ENCODE measurements at places on chromosomes 7 and 10.
A peak's percentile ranks its signal among the peaks of the same experiment; 100 is the strongest.

DNA sequence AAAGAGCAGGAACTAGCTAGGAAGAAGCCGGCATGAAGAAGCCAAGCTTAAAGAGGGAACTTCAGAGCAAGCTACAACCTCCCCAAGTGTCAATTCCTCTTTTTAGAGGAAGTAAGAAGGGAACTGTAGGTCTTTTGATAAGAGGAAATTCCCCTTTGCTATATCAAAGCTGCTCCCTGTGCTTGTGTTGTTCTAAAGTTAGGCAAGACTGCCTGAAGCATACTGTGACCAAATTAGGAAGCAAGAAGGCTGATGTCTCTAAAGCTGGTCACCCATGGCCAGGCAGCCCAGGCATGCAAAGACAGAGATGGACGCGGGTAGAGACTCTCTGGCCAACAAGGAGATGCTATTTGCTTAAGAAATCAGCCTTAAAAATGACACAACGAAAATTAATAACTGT lies 87.9 kb downstream of the RNF216 start:
- DNase-seq = no peak

DNA sequence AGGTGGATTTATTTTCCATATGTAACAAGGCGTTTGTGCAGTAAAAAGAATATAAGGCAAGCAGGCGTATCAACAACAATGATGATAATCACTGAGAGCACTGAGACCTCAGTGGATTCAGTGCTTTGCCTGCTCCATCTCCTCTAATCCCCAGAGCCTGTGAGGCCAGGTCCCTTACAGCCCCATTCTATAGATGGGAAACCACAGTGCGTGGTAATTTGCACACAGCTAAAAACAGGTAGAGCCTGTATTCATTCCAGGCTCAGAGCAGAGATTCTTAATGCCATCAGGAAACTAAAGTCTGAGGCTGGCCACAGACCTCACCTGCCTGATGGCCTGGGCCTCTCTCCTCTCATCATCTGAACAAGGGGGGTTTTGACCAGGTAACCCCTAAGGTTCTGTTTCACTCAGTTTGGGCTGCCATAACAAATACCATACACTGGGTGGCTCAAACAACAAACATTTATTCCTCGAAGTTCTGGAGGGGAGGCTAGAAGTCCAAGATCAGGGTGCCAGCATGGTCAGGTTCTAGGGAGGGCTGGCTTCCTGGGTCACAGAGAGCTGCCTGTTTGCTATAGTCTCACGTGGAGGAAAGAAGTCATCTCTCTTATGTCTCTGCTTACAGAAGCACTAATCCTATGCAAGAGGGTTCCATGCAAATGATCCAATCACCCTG lies 10.3 kb upstream of the RASSF4 start:
- no peak for DNase-seq

DNA sequence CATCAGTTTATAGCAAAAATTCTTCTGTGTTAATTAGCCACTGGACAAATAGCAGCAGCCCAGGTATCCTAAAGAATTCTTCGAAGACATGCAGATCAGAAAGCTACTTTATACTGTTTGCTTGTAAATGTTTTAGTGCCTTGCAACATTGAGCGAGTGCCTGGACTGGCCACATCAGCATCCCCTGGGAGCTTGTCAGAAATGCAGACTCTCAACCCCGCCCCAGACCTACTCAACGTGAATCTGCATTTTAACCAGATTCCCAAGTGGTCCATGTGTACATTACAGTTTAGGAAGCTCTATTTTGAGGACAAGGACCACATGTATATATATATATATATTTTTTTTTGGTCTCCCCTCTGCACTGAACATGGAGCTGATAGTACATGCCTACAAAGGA lies 18.5 kb upstream of the PLEKHS1 start:
- DNase-seq = no peak

DNA sequence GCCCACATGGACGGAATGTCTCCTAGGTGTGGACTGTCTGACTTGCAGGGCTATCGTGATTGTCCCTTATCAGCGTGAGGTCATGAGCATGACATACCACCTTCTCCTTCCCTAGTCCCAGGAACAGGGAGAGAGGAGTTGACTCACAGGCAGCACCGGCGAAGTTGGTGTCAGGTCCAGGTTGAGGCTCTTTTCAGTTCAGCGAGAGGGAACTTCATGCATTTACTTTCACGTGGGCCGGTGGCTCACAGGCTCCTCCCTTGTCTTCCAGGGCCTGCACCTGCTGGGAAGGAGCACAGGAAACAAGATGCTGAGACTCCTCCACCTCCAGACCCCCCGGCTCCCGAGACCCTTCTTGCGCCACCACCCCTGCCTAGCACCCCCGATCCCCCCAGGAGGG lies 46.1 kb downstream of the PROSER2 start:
- DNase-seq = no peak

DNA sequence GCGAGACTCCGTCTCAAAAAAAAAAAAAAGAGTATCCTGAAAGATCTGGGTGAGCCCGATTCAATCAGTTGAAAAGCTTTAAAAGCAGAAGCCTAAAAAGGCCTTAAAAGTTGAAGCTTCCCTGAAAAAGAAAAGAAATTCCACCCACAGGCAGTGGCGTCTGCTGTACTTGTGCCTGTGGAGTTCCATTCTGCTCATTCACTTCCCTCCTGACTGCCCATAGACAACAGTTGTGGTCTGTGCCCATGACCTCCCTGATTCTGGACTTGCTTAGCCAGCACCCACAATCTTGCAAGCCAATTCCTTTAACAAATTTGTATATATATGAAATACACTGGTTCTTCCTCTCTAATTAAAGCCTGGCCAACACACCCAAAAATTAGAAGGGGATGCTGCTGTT lies 141.7 kb downstream of the DLG5 start:
- DNase-seq = peak; percentile 75

DNA sequence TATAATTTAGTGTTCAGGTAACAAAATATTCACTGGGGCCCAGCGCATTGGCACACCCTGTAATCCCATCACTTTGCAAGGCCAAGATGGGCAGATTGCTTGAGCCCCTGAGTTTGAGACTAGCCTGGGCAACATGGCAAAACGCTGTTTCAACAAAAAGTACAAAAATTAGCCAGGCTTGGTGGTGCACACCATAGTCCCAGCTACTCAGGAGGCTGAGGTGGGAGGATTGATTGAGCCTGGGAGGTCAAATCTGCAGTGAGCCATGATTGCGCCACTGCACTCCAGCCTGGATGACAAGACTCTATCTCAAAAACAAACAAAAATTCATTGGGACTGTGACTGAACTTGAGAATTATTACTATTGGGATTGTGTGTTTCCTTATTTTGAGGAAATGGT lies 40.4 kb upstream of the TRUB1 start:
- DNase-seq = no peak

Data from AG04450 (cell line).